ENCODE measurements at places on chromosomes 2 and 18.

GRCh38 chr2:240558236-240558761, 511 bp upstream of the ANKMY1 start:
- peak; percentile 18 for DNase-seq

GRCh38 chr2:134539981-134540380, 178.8 kb downstream of the TMEM163 start:
- no peak for DNase-seq

DNA sequence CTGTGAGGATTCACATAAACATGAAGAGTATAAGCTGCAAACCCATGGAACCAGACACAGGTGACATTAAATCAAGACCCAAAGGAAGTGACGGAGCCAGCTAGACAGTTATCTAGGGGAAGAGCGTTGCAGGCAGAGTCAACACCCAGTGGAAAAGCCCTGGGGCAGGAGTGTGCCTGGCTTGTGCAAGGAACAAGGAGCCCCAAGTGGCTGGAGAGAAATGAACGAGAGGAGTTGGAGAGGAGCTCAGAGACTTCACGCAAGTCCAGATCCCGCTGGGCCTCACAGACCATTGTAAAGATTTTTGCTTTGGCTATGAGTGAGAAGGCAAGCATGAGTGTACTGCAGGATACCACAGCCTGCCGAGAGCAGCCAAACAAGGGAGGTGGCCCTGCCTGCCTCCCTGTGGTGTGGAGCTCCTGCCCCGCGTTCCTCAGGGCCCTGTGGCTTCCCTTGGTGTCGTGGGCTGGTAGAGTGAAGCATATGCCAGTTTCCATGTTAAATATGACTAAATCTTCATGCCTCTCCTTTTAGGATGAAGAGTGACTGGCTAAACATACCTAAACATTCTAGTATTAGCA, 88.2 kb downstream of the SP3 start:
- DNase-seq: no peak

DNA sequence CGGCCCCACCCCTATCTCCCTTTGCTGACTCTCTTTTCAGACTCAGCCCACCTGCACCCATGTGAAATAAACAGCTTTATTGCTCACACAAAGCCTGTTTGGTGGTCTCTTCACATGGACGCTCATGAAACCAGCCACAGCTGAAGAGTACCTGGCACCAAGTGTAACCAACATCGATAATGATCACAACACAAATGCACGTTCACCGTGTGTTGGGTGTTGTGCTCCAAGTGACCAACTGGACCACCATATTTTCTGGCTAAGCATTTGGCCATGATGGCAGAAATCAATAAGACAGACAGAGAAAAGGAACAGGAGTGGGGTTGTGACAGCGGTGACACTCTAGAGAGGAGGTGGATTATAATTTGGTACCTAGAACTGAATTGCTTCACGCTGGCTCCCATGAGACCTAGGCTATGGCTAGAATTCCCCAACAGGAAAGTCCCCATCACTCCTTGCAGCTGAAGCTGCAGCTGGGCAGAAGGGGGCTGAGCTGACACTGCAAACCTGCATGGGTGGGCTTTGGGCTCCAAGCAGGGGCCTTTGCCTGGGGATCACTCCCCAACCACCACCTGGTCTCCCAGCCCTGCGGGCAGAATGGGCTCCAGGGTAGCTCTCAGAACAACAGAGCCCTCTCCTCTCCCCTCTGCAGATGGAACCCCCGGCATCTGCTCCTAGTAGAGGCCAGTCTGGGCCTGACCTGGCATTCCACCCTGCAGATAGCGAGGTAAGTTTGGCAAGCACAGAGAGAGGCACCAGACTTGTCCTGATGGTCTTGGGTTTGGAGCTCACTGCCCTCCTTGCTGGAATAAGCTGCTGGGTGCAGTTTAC, 14.6 kb upstream of the LRRFIP1 start:
- no peak for DNase-seq

DNA sequence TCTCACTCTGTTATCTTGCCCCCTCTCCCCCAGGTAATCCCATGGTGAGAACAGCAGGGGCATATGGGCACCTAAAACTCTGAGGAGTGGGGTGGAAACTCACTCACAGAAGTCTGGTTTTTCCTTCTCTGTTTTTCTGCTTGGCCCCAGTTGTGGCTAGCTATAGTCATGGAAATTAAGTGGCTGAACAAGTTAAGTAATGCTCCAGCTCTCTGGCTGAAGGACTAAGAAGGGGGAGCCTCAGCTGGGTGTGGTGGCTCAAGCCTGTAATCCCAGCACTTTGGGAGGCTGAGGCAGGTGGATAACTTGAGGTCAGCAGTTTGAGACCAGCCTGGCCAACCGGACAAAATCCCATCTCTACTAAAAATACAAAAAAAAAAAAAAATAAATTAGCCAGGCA, 261.0 kb downstream of the TPGS2 start:
- DNase-seq: no peak

GRCh38 chr2:134973241-134974138, 54.9 kb downstream of the CCNT2 start:
- DNase-seq: peak; percentile 28

DNA sequence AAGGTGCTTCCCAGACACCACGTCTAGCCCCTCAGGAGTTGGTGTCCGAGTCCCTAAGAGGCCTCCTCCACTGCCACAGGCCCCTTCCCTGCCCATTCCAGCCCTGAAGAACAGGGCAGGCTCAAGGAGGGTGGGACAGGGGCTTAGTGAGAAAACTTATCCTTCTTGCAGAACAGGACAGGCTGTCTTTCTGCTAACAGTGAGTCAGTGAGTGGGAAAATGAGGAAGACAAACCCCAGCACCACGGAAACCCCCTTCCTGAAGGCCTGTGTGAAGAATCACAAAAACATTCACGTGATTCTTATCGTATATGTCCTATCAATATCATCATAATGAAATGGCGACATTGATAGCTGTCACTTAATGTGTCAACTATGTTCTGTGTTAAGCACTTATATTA, 9.8 kb downstream of the FZD7 start:
- no peak for DNase-seq

GRCh38 chr2:96326564-96326963, 1.4 kb downstream of the ITPRIPL1 start:
- DNase-seq: no peak

GRCh38 chr18:48021273-48021914, 90.9 kb upstream of the SMAD2 start:
- no peak for DNase-seq

DNA sequence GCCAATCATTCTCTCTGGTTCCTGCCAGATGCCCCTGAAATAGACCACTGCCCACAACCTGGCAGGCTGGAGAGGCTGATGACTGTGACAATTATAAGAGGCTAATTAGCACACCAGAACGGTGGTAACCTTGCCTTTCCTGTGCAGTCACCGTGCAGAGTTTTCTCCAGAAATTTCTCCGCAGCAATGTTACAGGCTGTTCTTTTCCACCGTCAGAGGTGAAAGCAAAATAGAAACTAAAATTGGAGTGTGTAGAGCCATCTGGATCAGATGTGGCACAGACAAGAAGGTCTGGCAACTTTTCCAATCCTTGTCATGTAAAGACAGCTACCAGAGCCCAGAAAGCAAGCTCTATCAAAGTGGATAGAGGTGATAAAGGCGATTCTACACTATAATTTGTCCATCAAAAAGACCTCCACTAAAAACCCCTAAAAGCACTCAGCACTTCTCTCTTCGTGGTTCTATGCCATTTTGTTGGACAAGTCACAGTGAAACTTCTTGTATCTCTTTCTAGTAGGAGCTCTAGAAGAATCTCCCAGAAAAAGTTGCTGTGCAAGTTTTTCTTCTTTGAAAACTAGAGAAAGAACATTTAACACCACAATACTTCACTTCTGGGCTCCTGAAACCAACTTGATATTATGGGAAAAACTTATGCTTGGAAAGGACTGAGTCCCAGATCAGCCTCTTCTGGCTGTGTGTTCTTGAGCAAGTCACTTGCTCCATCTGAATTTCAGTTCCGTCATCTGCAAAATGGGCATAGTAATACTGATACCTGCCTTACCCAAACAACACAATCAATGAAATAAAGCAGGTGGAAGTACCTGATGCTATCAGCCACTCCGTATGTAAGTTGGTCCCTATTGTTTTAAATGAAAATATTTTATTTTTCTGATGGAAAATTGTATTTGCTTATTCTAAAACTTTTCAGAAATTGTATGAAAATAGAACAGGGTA, 295.6 kb upstream of the DLGAP1 start:
- DNase-seq: no peak

DNA sequence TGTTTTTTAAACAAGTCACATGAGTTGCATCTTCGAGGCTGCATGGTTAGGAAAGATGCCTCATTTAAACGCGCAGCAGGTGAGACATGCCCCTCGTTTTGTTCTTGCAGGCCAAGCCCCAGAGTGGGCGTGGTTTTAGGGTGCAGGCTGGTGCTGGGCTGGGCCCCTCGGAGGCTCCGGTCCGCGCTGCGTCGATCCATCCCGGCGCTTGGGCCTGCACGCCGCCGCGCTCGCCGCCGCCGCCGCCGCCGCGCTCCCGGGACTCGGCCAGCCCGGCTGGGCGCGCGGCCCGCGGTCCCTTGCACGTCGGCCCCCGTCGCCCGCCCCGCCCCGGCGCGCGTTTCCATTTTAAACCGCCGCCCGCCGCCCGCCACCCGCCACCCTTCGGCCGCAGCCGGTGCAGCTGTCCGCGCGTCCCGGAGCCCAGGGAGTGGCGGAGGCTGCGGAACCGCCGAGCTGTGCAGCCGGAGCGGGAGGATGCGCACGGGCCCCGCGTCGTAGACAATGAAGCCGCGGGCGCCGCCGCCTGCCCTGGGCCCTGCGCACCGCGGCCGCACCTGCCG, 175.5 kb downstream of the AGAP1 start:
- no peak for DNase-seq

- no peak for DNase-seq
Observed at GRCh38 chr2:2657121-2657962, 326.3 kb upstream of the MYT1L start.

DNA sequence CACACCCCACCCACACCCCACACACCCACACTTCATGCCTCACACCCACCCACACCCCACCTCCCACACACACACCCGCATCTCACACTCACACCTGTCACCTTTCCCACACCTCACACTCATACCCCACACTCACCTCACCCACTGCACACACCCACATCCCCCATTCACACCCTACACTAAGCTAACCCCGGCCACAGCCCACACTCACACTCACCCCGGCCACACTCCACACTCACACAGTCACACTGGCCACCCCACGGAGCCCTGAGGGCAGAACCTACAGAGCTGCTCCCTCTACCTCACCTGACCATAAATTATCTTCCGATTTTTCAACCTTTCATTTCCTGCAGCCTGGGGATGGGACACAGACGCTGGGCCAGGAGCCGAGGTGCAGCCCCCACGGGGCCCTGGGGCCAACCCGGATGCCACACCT, 241.3 kb downstream of the HDAC4 start:
- no peak for DNase-seq

GRCh38 chr2:62402156-62402555, 103.8 kb downstream of the TMEM17 start:
- DNase-seq: no peak

GRCh38 chr2:202022755-202023154, 10.9 kb upstream of the FZD7 start:
- no peak for DNase-seq

DNA sequence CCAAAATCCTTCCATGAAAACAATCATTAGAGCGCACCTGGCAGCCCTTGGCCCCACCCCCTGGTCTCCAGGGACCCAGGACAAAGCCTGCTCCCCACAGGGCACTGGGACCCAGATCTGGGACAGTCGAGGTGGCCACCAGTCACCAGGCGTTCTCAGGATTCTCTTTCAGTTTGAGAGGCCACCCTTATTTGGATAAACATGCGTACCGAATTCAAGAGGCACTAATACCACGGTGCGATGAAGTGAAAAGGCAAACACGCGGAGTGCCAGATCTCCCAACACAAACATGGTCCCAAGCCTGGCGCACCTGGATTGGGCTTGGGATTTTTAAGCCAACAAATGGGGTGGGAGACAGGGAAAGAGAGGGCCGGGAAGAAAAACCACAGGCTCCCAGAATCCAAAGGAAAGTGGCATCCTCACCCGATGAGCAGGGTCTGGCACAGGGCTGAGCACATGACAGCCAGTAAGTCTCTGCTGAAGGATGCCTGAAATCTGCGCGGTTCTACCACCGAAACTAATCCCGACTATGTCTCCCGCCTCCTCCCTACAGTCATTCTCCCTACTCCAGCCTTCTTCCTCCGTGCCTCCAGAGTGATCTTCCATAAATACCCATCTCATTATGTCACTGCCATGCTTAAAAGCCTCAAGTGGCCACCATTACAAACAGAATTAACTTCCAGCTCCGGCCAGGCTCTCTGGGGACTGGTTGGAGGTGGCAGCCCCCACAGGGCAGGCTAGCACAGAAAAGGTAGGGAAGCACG, 60.9 kb upstream of the KLHL29 start:
- no peak for DNase-seq

DNA sequence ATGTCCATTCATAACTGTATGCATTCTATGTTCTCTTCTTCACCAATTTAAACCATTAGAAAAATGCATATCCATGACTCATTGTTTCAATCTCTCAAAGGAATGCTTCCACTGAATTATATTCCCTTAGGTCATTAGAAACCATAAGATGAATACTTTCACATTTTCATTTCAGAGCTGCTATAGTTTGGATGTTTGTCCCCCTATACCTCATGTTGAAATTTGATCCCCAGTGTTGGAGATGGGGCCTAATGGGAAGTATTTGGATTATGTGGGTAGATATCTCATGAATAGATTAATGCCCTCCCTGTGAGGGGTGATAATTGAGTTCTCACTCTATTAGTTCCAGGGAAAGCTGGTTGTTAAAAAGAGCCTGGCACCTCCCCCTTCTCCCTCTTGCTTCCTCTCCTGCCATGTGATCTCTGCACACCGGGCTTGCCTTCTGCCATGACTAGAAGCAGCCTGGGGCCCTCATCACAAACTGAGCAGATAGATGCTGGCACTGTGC, 35.7 kb downstream of the THUMPD2 start:
- DNase-seq: no peak

DNA sequence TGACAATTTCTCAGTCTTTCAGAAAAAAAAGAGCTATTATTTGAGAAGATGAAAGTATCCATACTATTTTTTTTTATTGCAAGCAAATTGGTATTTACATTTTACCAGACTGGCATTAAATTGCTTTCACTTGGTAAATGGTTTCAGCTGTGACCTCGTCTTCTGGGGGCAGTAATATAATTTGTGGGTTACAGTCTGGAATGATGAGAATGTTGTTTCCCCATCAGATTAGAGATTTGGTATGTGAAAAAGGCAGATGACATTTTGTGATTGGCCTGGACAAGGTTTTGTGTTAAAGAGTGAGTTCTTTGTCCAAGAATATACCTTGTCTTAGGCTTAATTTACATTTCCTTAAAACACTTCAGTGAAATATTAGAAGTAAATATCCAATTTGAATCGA, 390.1 kb upstream of the ST6GAL2 start:
- no peak for DNase-seq
